NCI-H446 (cell line): ENCODE measurements at places on chromosomes 2 and 18.

DNA sequence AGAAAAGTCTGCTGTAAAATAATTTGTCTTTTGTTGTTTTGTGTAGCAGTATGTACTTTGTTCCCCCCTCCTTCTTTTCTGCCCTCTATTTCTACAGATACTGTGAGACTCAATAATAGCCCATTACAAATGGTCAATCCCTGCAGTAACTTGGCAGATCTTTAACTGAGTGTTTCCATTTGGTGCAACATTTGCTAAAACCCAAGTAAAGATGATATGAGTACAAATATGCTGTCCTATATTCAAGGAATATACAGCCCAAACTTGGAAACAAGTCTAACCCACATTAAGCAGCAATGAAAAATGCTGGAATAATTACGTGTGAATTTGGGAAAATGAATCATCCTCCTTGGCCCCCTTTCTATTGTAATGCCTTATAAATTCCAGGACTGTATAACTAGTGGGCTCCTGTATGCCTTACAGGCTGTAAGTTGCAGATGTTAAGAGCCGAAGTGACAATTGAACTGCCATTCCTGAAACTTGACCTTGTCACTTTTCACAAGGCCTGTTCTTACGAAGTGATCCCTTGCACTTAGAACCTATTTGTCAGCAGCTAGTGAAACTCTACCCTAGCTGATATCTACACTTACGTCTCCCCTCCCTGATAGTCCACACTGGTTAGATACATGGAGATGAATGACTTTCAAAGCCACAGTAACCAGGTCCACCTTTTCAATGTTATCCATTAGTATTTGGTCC is 104.9 kb downstream of the IRS1 start:
- DNase-seq: no peak

DNA sequence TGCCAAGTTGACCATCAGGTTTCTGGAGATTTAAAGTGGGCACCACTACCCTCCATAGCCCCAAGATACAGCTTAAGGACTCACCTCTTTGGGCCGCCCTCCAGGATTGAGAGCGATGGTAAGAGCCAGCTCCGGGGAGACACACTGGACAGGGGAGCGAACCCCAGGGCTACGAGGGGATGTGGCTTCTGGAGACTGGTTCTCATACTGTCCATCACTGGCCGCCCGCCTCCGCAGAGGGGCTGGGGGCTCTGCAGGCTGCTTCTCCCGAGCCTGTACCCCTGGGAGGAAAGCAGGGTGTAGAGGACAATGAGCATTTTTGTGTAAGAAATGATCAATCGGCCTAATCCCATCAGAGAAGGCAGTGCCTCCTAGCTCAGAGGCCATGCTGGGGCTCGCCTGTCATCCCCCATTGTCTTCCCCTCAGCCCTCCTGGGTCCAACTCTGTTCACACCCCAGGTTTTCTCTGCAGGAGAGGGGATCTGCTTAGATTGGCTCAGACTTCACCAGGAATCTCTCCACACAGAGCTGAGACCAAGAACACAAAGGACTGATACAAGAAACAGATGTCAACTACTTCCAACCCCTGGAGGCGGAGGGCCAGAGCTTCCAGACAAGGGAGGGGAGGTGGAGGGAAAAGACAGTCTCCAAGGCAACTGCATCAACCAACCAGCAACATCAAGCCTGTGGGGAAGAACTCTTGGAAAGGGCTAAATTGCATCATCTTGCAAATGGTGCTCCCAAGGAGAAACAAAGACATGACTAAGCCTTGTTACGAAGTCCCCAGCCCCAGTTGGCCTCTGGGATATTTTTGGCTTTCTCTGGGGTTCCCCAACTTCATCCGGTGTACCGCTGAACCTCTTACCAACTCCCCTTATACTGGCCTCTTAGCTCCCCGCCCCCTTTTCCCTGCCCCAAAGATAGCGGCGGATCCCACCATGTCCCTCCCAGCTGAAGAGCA is 166.6 kb downstream of the TNS1 start:
- no peak for DNase-seq

DNA sequence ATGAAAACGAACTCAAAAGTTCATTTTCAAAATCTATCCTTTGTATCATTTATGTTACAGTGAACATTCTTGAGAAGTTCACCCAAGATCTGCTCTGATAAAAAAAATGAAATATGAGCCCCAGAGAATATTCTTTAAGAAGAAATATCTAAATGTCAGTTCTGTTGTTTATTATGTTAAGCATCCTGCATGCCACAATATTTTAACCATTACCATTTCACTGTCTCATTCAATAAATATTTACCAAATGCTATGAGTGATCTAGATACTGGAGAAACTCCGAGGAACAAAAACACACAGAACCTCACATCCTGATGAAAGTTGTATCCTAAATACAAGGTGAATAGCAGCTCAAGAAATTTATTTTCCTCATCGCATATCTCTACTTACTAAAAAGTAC is 170.2 kb downstream of the ZNF385B start:
- no peak for DNase-seq

DNA sequence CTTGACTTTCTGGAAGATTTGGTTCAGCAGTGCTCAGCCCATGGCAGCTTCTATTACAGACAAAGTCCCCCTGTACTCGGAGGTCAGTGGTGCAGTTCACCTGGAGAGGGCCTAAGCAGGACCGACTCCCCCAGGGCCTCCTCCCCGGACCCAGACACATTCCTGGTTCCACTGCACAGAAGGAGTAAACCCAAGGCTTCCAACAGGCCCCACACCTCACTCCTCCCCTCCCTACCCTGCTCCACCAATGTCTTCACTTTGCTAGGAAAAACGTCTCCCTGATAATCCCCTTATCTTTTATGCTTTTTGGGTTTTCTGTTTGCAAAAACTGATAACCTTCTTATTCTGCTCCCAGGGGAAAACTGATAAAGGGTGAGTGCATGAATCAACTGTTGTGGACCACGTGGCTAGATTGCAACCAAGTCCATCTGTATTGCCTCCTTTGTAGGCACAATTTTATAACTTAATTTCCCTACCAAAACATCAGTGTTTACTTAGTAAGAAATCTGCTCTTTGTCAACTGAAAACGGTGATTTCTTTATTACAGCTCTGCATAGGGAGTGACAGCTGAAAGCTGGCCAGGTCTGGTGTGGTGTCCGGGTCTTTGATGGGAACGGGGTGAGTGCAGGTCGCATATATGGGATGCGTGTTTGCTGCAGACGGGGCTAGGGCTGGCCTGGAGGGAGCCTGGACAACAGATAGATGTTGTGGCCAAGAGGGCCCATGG is 202.5 kb downstream of the GLI2 start:
- DNase-seq: no peak

- DNase-seq: no peak
These were observed 164.8 kb upstream of the STK17B start for GRCh38 chr2:196336207-196336606.

- DNase-seq: no peak
These were observed 810.4 kb upstream of the HS6ST1 start for GRCh38 chr2:129129087-129129486.

- no peak for DNase-seq
These were observed 146.2 kb upstream of the AGAP1 start for GRCh38 chr2:235347691-235348090.

DNA sequence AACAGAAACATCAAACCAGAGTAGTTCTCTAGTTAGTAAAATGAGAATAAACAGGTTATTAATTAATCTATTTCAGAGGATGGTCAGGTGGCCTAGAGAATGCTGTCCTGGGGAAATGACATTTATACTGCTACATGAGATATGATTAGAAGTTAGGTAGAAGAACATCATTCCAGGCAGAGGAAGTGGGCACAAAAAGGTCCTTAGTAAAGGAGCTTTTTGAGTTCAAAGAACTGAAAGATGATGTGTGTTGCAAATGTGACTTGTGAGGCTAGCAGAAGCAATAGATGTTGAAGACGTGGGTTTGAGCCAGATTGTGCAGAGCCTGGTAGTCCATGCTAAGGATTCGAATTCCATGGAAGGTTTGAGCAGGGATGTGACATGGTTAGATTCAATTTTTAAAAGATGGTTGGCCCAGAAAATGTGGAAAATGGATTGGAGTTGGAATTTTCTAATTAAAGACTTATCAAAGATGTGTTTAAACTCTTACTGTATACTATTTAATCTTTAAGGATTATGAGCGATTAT is 34.2 kb downstream of the RAB10 start:
- no peak for DNase-seq

DNA sequence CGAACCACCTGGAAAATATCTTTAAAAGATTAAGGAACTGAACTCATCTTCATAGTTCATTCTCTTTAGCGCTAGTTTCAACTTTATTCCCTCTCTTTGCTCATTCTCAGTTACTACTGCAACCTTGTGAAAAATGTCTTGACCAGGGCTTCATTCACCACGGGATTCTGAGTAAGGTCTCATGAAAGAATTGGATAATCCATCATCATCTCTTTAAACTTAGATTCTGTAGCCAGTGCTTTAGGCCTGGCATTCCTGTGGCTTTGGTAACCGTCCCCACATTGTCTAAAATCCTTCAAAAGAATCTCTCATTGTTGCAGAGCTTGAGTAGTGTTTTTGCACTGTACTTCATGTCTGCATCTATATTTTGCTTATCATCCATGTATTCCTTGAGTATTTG is 229.5 kb downstream of the ETAA1 start:
- DNase-seq: no peak

GRCh38 chr2:166112193-166112605 is 15.6 kb downstream of the SCN1A start:
- no peak for DNase-seq

- no peak for DNase-seq
These were observed 337.9 kb upstream of the PKDCC start for GRCh38 chr2:41709702-41710599.

DNA sequence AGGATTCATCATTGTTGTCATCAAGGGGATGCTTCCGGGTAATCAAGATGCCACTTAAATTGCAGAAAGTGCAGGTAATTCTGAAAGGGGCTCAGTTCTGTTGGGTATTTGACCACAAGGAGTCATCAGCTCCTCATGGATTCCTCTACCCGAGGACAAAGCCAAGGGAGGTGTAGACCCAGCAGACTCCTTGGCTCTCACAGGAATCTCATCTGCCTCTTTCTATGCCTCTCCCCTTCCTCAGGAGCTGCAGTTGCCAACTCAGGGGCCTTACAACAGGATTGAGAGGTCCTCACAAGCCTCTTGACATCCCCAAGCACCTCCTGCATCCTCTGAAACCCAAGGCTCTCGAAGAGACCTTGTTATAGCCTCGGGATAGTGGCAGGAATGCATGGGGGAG is 44.0 kb downstream of the ITGB6 start:
- DNase-seq: no peak

- DNase-seq: no peak
These were observed 118.6 kb downstream of the RBMS1 start for GRCh38 chr2:160375037-160375436.

DNA sequence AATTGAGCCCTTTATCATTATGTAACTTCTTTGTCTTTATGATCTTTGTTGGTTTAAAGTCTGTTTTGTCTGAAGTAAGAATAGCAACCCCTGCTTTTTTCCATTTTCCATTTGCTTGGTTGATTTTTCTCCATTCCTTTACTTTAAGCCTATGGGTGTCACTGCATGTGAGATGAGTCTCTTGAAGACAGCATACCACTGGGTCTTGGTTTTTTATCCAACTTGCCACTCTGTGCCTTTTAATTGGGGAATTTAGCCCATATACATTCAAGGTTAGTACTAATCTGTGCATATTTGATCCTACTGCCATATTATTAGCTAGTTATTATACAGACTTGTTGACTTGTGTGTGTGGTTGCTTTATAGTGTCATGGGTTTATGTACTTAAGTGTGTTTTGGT is 89.6 kb downstream of the NBEAL1 start:
- DNase-seq: no peak

- DNase-seq: no peak
These were observed 39.2 kb downstream of the MREG start for GRCh38 chr2:215973954-215974699.

GRCh38 chr2:24466871-24467870 is 23.9 kb upstream of the NCOA1 start:
- no peak for DNase-seq

GRCh38 chr2:156765450-156765849 is 329.3 kb downstream of the GPD2 start:
- DNase-seq: no peak

GRCh38 chr2:204436230-204436629 is 109.0 kb upstream of the PARD3B start:
- no peak for DNase-seq

DNA sequence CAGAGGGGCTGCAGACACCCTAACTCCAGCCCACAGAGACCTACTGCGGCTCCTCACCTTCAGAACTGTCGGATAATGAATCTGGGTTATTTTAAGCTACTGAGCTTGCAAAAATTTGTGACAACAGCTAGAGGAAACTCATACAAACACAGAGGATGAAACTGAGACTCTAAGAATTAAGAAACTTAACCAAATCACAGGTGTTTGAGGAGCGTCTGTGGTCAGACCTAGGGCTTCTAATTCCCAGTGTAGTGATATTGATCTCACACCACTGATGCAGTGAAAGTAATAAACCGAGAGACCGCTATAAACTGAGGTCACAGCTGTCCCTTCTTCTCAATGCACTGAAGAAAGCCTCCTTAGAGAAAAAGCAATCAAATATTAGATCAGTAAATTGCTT is 110.1 kb downstream of the RGPD3 start:
- DNase-seq: no peak

DNA sequence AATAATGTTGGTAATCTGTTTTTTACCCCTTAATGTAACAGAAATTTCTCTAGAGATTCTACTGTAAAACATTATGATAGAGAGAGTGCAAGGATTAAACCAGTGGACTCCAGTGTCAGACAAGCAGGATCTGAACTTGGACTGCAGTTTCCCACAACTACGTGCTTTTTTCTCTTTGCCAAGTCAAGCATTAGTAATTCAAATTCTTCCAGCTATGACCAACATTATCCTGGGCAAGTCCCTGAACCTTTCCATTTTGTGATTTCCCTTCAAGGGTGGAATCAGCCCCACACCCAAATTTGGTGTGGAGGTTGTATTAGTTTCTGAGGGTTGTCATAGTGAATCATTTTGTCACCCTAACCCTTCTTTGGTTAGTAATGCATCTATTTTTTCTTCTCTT is 482.0 kb downstream of the ZNF516 start:
- no peak for DNase-seq

- DNase-seq: no peak
These were observed 5.4 kb upstream of the RNASEH1 start for GRCh38 chr2:3563521-3563976.

- DNase-seq: peak; percentile 34
These were observed 208.7 kb upstream of the RASGRP3 start for GRCh38 chr2:33267756-33268155.

- no peak for DNase-seq
These were observed 17.2 kb downstream of the INPP1 start for GRCh38 chr2:190360561-190360960.

DNA sequence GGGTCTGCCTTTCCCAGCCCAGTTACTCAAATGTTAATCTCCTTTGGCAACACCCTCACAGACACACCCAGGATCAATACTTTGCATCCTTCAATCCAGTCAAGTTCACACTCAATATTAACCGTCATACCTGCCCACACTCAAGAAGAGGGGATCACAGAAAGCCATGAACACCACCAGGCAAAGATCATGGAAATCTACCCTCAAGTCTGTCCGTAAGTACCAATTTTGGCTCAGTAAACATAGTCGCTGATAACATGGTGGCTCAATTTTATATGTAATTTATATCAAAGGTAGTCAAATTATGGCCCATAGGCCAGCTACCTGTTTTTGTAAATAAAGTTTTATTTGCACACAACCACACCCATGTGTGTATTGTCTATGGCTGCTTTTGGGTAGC is 102.3 kb upstream of the MAP2 start:
- no peak for DNase-seq
